ENCODE measurements at places on chromosomes 7 and 10.

GRCh38 chr10:128979405-128979804 lies 487.6 kb upstream of the MGMT start:
- DNase-seq, result no peak

DNA sequence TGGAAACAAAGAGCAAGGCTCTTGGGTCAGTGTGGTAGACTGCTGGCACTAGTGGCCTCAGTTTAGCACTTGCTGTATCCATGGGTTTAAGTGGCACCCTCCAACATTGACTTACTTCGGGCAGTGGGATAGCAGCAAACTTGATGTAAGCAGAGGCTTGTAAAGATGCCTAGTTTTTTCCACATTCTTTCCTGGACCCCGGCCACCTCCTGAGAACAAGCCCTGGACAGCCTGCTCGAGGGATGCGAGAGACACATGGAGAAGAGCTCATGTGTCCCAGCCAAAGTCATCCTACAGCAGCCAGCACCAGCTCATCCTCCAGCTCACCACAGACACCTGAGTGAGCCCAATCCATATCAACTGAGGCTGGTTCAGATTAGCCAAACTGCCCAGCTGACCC lies 142.7 kb upstream of the PCBD1 start:
- no peak for DNase-seq

- DNase-seq, result no peak
Observed at GRCh38 chr10:53754596-53755250, 982.1 kb upstream of the MBL2 start.

DNA sequence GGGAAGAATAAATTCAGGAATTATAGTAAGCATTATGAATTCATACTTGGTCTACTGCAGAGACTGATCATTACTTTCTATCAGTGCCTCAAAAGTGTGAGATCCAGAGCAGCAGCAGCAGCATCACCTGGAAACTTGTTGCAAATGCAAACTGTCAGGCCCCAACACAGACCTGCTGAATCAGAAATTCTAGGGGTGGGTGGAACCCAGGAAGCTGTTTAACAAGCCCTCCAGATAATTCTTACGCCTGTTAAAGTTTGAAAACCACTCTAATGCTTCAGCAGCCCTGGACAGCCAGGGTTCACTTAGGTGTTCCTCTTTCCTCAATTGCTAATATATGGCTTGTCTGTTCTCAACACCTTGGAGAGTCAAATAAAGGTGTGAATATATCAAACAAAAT lies 19.5 kb downstream of the CACUL1 start:
- DNase-seq, result no peak

DNA sequence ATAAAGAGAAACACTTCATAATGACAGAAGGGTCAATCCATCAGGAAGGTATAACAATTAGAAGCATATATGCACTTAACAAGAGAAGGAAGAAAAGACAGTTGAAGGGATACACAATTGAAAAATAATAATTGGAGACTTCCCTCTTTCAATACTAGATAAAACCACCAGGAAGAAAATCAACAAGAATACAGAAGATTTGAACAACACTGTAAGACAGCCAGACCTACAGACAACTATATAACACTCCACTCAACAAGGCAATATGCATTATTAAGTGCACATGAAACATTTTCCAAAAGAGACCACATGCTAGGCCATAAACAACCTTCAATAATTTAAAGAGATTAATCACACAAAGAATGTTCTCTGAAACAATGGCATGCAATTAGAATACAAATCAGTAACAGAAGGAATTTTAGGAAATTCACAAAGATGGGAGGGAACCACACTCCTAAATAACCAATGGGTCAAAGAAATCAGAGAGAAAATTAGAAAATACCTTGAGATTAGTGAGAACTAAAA lies 35.1 kb downstream of the ZNF438 start:
- DNase-seq, result no peak

GRCh38 chr7:24836084-24836483 lies 78.8 kb upstream of the GSDME start:
- no peak for DNase-seq

GRCh38 chr7:50303335-50304128 lies 984 bp upstream of the IKZF1 start:
- no peak for DNase-seq

DNA sequence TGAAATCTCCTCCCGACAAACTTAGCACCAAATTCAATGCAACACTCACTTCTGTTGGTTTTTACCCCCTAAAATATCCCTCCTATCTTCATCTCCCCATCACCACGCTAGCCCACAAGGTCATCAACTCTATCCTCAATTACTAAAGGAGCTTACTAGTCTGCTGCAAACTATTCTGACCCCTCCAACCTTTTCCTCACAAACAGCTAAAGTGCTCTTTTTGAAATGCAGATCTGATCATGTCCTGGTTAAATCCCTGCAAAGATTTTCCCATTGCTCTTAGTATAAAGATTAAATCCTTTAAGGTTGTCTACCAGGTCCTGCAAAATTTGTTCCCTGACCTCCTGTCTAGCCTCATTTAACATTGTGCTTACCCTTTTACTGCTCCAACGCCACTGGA lies 8.6 kb downstream of the SGCE start:
- no peak for DNase-seq

GRCh38 chr10:132444877-132445351 lies 47.9 kb downstream of the PWWP2B start:
- peak; percentile 20 for DNase-seq

GRCh38 chr10:62000037-62000603 lies 98.6 kb downstream of the ARID5B start:
- no peak for DNase-seq

Measured in NCI-H2107 (cell line).